ENCODE measurements at places on chromosomes 11 and 22.

- DNase-seq: no peak
Observed at GRCh38 chr11:124193221-124194010, 10.3 kb downstream of the OR10D3 start.

DNA sequence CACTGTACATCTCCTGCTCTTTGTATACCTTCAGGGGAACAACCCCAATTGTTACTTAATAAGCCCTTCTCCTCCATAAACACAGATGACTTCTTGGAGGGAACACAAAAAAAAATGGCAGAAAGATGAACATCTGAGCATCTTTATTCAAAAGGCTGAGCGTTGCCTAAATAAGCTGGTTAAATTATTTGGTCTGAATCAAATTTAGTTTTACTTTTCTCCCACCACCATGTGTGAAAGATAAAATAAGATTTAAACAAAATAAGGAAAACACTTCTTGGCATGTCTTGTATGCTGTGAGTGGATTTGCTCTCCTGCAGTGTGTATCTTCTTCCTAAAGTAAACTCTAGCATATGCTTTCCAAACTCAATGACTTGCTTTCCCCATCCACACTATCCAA lies 137.9 kb downstream of the DCDC1 start:
- no peak for DNase-seq

GRCh38 chr11:34205326-34206035 lies 100.1 kb downstream of the NAT10 start:
- no peak for DNase-seq

DNA sequence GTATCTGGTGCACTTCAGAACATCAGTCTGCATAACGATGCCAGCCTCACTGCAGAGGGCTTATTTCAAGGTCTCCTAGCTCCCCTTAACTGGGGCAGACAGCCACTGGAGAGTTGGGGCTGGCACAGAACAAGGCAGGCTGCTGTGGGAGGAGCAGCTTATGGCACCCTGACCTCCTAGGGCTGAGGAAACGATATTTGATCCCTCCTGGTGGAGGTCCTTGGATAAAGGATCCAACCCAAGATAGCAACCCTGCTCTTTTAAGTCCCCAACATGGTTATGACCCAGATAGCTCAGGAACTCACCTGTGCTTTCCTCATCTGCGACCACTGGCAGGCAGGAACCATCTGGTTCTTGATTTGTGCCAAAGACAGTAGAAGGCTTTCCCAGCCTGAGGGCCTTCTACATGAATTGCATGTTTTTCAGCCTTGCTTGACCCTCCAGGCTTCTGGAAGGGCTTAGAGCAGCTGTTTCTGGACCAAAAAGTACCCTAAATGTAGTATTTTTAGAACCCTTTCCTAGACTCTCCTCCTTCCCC lies 2.8 kb downstream of the TMEM109 start:
- DNase-seq: no peak

DNA sequence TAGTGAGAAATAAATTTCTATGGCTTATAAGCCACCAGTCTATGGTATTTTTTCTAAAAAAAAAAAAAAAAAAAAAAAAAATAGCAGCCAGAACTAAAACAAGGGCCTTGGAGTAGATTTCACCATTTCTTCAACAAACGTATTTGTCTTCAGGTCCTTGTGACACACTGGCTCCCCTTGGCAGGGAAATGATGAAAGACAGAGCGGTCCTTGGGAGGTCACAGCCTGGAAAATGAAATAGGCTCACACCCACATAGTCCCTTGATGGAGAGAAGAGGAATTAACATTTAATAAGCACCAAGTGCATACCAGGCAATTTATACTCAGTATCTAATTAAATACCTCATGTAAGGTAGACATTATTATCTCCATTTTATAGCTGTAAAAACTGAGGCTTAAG lies 25.7 kb upstream of the ACER3 start:
- no peak for DNase-seq

DNA sequence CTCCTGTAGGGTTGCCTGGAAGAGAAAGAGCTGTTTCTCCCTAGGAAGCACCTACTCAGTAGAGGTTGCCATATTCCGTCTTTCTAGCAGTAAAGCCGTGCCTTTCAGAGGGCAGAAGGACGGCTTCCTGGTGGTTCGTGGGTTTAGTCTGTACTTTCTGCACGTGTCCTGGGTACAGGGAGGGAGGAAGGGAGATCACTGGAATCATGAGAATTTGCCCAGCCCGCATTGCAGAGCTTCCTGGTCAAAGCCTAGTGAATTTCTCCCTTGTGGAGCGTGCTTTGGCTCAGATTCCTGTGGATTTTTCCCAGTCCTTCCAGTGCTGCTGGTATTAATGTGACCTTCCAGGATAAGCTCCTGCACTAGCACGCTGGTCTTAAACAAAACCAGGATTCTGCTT lies 44.9 kb downstream of the GRAMD1B start:
- no peak for DNase-seq

DNA sequence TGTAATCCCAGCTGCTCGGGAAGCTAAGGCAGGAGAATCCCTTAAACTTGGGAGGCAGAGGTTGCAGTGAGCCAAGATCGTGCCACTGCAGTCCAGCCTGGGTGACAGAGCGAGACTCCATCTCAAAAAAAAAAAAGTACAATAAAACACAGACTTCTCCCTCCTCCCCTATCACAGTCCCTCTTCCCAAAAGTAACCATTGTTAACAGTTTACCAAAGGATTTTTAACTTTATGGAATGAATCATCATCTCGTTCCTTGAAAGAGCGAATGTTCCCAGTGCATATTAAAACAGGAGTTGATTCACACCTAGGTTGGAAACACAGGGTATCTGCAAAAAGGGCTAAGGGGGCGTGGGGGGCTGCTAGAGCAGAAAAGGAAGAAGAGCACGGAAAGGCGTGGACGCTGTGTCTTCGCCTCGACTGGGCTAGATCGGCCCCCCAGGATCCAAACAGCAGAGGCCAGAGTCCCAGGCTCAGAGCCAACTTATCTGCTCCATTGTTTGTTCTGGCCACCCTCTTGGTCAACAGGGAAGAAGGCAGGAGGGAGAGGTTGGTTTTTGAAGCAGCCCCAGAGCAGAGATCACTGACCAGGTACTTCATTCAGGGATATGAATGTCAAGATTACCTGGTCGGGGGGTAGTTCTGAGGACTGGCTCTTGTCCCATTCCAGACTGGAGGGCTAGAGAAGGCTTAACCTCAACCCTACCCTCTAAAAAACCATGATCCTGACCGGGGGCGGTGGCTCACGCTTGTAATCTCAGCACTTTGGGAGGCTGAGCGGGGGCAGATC lies 2.1 kb upstream of the AHNAK start:
- no peak for DNase-seq

DNA sequence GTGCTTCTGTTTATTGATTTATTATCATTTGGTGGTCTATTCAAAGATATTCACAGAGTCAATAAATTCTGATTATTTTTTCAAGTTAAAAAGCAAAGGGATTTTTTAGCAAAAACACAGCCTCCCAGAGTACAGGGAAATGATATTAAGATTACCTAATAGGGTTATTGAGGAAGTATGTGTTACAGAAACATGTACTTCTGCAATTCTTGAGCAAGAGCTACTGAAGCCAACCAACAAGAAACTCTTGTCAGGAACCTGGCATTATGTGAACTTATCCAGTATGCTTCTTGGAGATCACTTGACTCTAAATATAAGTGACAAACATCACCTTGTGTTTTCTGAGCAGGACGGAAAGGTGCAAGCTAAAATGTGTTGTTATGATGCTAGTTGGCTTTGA lies 42.0 kb upstream of the CARD18 start:
- no peak for DNase-seq

GRCh38 chr11:119085437-119085847 lies 761 bp downstream of the HMBS start:
- no peak for DNase-seq

- DNase-seq: no peak
Observed at GRCh38 chr11:133123366-133123765, 408.9 kb downstream of the OPCML start.
